Activated naive CD8-positive, alpha-beta T cell treated with anti-CD3 and anti-CD28 coated beads, Interleukin-2, amount 10 ng/mL, durations not matched to agents 7 days and 5 days (primary cell): ENCODE measurements at places on chromosomes 11 and 22. TPM values are rescaled to one million over a fixed set of nuclear protein-coding genes. Genes with fewer than 3 reads are reported as not detected.

Gene MS4A4A
- 0.45 TPM for total RNA-seq

Gene SYCE3
- 1.1 TPM for total RNA-seq

Gene NLRP10
- total RNA-seq, result not detected

Gene MRGPRX4
- not detected for total RNA-seq

DNA sequence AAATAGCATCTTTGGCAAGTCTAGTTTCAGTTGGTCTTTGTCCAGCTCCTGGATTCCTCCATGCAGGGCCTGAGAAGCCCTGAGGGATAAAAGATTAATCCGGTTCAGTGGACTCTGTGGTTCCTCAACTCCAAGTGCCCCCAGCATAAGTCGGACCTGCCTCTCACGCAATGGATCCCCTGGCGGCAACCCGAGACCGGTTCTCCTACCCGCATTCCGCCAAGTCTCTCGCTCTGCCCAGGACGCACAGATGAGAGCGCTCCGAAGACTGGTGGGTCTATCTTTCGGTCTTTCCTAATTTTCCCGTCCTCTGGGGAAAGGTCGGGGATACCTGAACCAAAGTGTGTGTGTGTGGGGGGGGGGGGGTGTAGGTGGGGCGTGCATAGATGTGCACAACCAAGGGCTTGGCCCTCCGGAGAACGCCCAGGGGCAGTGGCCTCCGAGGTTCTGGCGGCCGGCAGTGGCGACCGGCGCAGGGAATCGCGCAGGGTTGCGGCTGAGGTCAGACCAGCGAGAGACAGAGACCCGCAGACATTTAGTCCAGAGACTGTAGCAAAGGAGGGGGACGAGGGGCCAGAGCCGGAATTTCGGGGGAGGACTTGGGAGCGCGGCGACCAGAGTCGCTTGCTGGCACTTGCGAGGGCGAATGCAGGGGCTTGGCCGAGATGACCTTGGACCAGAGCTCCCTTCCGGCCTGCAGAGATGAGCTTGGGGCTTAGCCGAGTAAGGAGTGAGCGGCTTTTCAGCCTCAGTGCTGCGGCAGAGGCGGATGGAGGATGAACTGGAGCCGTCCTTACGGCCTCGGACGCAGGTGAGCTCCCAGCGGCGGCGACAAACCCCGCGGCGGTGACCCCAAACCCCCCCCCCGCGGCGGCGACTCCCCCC is 712 bp upstream of the SLC2A11 start:
- peak; percentile 54 for DNase-seq
- H3K4me1 ChIP-seq, result peaks cover 12% of the 10 kb centered on the region
- H3K27ac ChIP-seq, result peak overlapping the region; percentile 90
- H3K36me3 ChIP-seq, result no peaks in the 10 kb centered on the region

- no peaks in the 10 kb centered on the region for H3K27me3 ChIP-seq
- H3K4me1 ChIP-seq, result peaks cover 14% of the 10 kb centered on the region
- DNase-seq, result no peak
- no peaks in the 10 kb centered on the region for H3K36me3 ChIP-seq
These were observed 16.6 kb upstream of the ADA2 start for GRCh38 chr22:17235861-17236260.

- no peak overlapping the region for H3K4me3 ChIP-seq
- H3K4me1 ChIP-seq, result peaks cover 3% of the 10 kb centered on the region
These were observed 6.2 kb upstream of the IGSF22 start for GRCh38 chr11:18731949-18732821.

DNA sequence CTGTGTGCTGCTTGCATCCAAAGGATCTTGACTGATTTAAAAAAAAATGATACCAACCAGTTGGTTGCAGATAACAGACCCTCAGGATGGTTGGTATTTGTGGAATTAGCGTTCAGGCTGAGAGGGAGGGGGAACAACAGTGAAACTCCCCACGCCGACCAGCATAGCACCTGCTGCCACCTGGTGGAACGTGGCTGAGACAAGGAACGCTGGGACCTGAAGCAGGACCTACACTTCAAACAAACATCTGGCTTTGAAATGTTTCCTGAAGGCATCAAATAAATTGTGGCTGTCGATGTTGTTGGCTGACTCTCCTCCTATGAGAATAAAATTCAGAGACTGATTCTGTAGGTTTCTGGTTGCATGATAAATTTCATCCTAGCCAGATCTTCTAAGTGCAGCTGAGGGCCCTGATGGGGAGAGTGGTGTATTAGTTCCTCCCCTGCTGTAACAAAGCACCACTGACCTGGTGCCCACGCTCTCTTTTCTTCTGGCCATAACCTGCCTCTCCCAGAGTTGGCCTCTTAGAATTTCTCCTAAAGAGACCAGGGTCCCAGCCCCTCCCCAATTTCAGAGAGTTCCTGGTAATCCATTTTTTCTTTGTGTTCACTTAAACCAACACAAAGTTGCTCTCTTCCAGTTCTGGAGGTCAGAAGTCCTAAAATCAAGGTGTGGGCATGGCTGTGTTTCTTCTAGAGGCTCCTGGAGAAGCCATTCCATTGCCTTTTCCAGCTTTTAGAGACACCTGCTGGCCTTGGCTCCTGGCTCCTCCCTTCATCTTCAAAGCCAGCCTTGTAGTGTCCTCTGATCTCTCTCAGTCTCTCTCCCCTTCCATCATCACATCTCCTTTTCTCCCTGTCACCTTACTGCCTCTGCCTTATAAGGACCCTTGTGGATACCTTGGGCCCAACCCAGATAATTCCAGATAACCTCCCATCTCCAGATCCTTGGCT is 17.3 kb downstream of the APOL2 start:
- peak; percentile 59 for DNase-seq
- peak overlapping the region; percentile 54 for H3K4me3 ChIP-seq
- peaks cover 10% of the 10 kb centered on the region for H3K36me3 ChIP-seq
- peak overlapping the region; percentile 9 for H3K27ac ChIP-seq
- peaks cover 2% of the 10 kb centered on the region for H3K4me1 ChIP-seq
